Panc1 (cell line): ENCODE measurements at places on chromosomes 11 and 22.

GRCh38 chr11:28763876-28764275, 655.7 kb downstream of the METTL15 start:
- no peak for DNase-seq

GRCh38 chr11:130553306-130553705, 104.9 kb downstream of the ADAMTS15 start:
- DNase-seq = no peak

DNA sequence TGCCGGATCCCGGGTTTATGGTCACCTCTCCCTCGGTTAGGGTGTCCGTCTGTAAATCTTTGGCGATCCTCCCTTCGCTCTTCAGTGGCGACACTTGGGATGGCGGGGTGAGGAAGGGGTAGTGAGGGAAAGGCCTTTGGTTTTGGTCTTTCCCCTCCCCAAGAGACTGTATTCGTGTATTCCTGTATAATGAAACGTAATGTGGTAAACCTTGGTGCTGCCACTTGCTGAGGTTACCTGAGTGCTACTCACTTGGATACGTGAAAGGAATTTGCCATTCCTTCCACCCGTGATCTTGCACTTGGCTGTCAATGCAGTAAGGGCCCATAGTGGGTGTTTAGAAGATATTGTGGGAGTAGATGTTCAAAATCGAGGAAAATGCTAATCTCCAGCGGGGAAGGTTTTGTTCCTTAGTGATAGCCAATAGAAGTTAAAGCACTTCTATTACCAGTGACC, 578 bp upstream of the NUP160 start:
- DNase-seq = no peak

- DNase-seq = no peak
These were observed 698.1 kb downstream of the NTM start for GRCh38 chr11:132068556-132068955.

DNA sequence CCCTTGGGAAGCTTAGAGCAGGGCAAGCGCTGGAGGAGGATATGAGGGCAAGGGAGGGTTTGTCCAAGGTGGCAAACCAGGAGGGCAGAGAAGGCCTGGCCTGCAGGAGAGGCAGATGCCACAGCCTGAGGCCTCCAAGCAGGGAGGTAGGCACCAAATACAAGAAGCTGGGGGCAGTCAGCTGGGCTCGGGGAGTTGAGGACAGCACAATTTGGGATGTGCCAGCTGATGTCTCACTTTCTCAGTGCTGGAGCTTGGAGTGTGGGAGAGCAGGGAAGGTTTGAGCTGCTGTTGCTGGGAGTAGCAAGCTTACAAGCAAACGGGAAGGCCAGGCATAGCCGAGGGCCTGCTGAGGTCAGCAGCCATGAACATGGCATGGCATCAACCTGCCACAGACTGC, 4.0 kb downstream of the ZDHHC24 start:
- no peak for DNase-seq

- no peak for DNase-seq
These were observed 42.1 kb downstream of the PPARA start for GRCh38 chr22:46192210-46192993.

DNA sequence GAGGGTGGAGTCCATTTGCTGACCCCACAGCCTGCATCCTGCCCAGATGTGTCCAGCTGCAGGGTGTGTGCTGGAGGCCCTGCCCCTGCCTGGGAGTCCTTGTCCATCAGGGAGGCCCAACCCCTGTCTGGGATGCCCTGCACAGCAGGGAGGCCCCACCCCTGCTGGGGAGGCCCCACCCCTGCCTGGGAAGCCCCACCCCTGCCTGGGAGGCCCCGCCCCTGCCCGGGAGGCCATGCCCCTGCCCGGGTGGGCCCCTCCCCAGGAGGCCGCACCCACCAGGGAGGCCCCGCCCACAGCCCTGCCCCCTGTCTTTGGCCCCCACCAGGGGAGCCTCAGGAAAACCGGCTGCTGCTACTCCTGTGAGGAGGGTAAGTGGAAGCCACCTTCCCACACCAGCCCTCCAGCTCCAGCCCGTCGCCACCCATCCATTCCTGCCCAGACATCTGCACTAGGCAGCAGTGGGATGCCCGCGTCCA, 37.2 kb downstream of the MUC5B start:
- peak; percentile 13 for DNase-seq

- DNase-seq = no peak
These were observed 4.5 kb upstream of the TPP1 start for GRCh38 chr11:6623391-6624363.

DNA sequence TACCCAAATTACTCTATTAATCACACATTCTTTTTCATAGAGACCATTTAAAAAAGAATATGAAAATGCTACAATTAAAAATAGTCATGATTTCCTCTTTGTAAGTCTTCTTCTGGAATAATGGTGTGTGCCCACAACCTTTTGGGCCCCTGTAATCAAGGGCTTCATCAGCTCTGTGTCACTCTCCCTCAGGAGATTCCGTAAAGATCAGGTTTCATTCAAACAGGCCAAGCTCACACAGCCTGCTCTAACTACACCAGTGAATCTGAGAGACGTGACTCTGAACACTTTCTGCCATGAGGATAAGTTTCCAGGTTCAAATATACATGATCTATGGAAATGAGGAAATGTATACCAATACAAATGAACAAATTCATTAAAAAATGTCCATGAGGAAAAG, 9.5 kb downstream of the DRICH1 start:
- no peak for DNase-seq

GRCh38 chr22:49789289-49790141, 38.2 kb downstream of the BRD1 start:
- DNase-seq = no peak

- DNase-seq = no peak
These were observed 8.8 kb downstream of the MADD start for GRCh38 chr11:47278769-47279168.

GRCh38 chr22:20618488-20618887, 111.1 kb downstream of the MED15 start:
- DNase-seq = no peak

DNA sequence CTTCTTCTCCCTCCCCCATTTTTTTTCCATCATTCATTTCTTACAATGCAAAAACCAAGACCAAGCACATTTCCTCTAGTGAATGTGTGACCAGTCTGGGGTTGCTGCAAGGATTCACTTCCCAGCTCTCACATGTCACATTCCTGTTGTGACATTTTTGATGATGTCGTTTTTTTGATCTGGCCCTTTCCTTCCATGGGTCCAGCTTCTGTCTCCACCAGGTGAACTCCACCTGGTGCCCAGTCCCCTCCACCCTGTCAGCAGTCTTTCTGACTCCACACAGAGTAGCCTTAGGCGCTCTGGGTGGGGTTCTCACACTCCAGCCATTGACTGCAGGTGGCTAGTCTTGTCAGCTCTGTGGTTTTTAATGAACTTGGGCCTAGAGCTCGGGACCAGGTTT, 15.6 kb downstream of the PANX1 start:
- no peak for DNase-seq

- no peak for DNase-seq
These were observed 557.9 kb upstream of the CADM1 start for GRCh38 chr11:116062129-116062489.

DNA sequence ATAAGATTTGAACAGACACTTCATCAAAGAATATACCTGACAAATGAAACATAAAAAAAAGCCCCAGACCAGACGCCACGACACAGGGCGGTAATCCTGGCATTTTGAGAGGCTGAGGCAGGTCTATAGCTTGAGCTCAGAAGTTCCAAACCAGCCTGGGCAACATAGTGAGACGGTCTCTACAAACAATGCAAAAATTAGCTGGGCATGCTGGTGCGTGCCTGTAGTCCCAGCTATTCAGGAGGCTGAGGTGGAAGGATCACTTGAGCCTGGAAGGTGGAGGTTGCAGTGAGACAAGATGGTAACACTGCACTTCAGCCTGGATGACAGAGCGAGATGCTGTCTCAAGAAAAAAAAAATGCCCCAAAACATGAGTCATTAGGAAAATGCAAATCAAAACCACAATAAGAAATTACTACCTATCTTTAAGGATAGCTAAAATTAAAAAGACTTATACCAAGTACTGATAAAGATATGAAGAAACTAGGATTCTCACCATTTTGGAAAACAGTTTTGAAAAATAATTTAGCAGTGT, 91.7 kb upstream of the GRAMD1B start:
- no peak for DNase-seq

- DNase-seq = no peak
These were observed 21.8 kb downstream of the PRR5 start for GRCh38 chr22:44723801-44724200.

- DNase-seq = no peak
These were observed 11.3 kb downstream of the SHANK2 start for GRCh38 chr11:71240865-71241691.

- DNase-seq = no peak
These were observed 39.0 kb downstream of the RRAS2 start for GRCh38 chr11:14320020-14320419.

- no peak for DNase-seq
These were observed 22.6 kb downstream of the APLNR start for GRCh38 chr11:57214494-57214893.

DNA sequence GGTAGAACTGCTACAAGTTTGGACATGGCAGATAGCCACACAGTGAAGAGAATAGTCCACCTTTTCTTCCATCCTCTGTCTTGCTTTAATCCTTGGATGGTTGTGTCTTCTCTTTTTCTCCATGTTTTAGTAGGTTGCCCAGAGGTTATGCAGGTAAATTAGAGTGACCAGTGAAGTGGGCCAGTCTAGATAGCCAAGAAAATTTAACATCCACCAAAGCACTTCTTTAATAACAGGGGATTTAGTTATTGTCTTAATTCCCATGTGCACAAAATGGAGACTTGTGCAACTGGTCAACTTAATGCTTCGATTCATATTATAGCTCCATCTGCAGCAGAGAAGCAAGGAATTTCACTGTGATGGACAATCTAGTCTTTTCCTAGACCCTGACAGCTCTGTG, 58.8 kb upstream of the RCN1 start:
- DNase-seq = no peak

- peak; percentile 58 for DNase-seq
These were observed 52.0 kb upstream of the THY1 start for GRCh38 chr11:119474682-119475596.

DNA sequence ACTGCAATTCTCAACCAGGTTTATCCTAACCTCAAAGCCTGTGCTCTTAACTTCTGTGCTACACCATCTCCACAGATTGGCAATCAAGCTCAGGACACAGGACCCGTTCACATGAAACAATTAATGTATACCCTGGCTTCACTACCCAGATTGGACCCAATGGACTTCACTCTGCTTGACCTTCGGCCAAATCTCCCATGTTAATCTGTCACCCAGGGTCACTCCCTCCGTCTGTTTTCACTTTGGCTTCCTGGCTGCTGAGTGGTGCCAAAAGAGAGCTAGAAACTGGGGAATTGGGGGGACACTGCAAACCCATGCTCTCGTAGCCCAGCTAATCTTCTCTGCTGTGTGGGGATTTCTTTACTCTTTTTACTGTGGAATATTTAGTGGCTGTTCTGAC, 216.1 kb upstream of the ZC3H12C start:
- no peak for DNase-seq

GRCh38 chr11:58600510-58600909, 21.6 kb downstream of the ZFP91 start:
- no peak for DNase-seq

DNA sequence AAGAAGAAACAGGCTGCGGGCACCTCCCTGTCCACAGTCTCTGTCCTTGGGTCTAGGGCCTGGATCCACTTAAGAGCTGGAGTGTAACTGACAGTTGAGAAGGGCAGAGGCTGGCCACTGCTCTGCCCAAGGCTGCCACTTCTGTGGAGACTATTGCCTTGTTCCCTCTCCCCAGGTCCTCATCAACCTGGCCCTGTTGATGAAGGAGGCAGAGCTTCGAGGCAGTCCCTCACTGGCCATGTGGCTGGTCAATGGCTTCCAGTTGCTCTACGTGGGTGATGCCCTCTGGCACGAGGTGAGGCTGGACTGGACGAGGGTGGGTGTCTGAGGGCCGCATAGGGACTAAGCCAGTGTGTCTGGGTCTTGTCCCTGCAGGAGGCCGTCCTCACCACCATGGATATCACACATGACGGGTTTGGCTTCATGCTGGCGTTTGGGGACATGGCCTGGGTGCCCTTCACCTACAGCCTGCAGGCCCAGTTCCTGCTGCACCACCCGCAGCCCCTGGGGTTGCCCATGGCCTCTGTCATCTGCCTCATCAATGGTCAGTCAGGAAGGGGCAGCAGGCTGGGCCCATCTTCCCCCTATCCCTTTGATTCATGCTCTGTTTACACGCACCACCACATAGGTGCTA, 2.8 kb downstream of the ZNHIT2 start:
- no peak for DNase-seq

- no peak for DNase-seq
These were observed 52.8 kb upstream of the LDLRAD3 start for GRCh38 chr11:35891096-35891495.

DNA sequence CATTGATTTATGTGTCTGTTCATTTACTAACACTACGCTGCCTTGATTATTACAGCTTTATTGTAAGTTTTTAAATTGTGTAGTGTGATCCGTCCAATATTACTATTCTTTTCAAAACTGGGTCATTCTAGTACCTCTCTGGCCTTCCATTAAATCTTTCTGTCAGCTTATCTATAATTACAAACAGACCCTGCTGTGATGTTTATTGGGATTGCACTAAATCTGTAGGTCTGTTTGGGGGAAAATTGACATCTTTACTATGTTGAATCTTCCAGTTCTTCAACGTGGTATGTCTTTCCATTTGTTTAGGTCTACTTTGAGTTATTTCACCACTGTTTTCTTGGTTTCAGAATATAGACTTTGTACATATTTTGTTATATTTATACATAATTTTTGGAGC, 15.6 kb downstream of the CABIN1 start:
- DNase-seq = no peak

GRCh38 chr11:132106096-132106982, 735.9 kb downstream of the NTM start:
- DNase-seq = no peak

GRCh38 chr22:23565915-23566704, 14.0 kb downstream of the IGLL1 start:
- DNase-seq = no peak

DNA sequence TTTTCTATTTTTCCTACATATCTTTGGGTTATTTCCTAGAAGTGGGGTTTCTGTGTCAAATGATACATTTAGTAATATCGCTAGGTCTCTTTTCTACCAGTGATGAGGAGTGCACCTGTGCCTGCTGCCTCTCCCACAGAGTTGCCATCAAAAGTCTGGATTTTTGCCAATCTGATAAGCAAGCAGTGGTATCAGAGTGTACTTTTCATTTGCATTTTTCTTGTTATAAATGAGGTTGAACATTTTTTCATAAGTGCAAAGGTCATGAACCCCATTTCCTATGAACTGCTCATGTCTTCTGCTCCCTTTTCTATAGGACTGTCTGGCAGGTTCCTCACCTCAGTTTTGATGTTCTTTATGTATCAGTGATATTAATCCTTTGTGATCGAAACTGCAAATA, 1.7 kb downstream of the TRPM5 start:
- DNase-seq = no peak

GRCh38 chr11:86636275-86636674, 36.1 kb downstream of the ME3 start:
- no peak for DNase-seq

GRCh38 chr11:26761361-26761809, 39.5 kb upstream of the SLC5A12 start:
- no peak for DNase-seq

- no peak for DNase-seq
These were observed 26.5 kb upstream of the ATXN10 start for GRCh38 chr22:45645150-45645525.

- no peak for DNase-seq
These were observed 17.0 kb upstream of the CHADL start for GRCh38 chr22:41257696-41258095.
